Osteoblast (primary cell): ENCODE measurements at places on chromosomes 2 and 18. TPM values are rescaled to one million over a fixed set of nuclear protein-coding genes. Genes with fewer than 3 reads are reported as not detected.

DNA sequence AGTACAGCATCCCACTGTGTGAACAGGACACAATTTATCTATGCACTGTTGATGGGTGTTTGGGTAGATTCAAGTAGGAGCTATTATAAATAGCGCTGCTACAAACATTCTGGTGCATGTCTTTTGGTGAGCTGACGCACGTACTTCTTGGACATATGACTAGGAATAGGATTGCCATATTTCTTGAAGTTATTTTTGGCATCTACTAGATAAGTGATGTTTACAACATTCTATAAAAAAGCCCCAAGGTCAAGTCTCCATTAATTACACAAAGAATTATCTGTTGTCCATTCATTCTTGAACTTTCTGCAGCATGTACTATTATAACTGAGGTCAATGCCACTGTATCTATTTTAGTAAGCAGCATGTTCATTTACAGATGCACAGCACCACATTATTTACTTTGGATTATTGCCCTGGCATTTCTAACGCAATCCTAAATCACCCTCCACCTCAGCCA lies 225.5 kb upstream of the TMEM200C start:
- no peaks in the 10 kb centered on the region for H3K36me3 ChIP-seq
- DNase-seq, result no peak
- H3K27me3 ChIP-seq, result no peaks in the 10 kb centered on the region
- H3K4me3 ChIP-seq, result no peak overlapping the region
- no peak overlapping the region for H3K27ac ChIP-seq

DNA sequence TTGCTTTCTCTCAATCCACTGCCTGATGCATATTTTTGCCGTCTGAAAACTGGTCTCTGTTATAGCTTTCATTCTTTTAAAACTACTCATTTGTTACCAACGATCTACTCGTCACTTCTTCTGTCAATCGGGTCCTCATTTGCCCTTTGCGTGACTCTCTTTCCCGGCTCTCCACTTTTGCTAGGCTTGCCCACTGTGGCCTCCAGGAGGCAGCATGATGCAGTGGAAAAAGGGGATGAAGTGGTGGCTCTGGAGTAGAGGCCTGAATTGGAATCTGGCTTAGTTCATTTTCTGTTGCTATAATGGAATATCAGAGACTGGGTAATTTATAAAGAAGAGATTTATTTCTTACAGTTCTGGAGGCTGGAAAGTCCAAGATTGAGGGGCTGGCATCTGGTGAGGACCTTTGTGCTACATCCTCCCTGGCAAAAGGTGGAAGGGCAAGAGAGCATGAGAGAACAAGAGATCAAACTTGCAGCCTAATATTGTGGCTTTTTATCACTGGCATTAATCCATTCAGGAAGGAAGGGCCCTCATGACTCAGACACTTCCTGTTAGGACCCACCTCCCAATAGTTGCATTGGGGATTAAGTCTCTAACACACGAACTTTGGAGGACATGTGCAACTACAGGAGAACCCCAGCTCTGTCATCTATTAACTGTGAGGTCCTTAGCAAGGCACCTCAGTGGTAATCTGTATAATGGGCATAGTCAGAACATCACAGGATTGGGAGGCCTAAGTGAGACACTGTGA lies 15.4 kb downstream of the GDF7 start:
- H3K4me3 ChIP-seq, result no peak overlapping the region
- no peak overlapping the region for H3K27ac ChIP-seq

Gene MOGAT1
- not detected in 2 replicates for total RNA-seq

- DNase-seq, result no peak
- no peaks in the 10 kb centered on the region for H3K4me1 ChIP-seq
- H3K4me3 ChIP-seq, result no peak overlapping the region
Measured at GRCh38 chr2:82959727-82960126, 1499.4 kb downstream of the SUCLG1 start.

DNA sequence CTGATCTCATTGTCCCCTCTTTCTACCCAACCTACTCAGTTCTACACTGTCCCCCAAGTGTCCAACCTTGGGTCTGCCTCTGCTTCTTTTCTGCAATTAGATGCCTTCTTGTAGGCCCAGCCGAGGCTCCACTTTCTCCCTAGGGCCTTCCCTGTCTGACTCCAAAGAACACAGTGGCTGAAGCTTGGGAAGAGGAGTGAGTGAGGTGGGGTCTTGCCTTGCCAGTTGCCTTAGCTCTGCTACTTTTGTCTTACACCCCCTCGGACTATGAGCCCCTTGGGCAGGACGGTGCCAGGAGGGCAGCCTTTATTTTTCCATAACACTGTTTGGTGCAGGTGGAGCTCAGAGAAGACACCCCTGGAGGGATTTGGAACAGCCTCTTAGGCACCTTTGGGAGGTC lies 345.1 kb downstream of the CYP26B1 start:
- peaks cover 24% of the 10 kb centered on the region for H3K27me3 ChIP-seq
- no peak overlapping the region for H3K27ac ChIP-seq

DNA sequence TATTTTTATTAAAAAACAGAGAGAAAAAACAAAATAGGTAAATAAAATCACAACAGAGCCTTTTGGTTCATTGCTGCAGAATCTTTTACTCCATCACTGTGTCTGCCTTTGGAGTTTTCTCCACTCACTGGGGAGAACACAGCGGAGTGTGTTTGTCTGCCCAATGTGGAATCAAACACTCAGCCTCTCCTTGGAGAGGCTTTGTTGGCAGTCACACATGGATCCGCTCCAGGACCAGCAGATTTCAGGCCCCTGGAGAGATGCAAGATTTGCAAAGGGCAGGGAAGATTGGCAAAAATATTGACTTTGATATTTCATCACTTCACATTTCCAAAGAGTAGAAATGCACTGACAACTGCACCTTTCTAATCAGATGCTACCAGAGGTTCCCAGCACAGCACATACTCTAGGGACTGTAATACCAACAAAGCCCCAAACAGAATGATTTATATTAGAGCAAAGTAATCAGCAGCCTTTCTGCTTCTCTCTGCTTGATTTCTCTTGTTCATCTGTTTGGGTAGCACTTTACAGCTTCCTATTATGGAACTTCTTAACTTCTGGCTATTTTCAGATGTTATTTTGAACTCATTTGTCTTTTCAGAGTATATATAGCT lies 1898.8 kb upstream of the PIK3C3 start:
- H3K27me3 ChIP-seq, result no peaks in the 10 kb centered on the region
- H3K36me3 ChIP-seq, result no peaks in the 10 kb centered on the region
- no peaks in the 10 kb centered on the region for H3K4me1 ChIP-seq
- no peak for DNase-seq

DNA sequence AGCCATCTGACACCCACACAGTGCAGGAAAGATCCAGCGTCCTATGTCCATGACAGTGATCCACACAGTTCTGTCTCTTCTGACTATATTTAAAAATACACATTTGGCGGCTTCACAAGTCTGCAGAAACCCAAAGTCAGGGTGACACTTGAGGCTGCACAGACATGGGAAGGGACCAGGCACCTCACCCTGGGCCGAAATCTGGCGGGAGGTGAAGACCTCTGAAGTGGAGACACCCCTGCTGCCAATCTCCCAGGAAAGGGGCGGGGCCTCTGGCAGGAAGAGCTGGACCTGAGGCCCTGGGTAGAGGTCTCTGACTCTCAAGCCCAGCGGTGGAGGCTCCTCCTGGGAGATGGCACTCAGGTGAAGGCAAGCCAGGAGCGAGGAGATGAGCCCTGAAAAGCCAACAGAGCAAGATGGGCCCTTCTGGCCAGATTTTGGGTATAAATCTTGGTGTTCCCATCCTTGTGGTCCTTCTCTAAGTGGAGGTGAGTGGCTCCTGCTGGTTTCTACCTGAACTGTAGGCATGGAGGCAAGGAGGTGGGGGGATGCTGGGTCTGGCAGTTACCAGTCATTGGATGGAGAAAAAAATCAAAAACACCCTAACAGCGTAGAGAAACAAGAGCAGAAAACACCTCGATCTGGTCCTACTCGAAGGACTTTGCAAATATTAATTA lies 248.4 kb downstream of the HDAC4 start:
- peak; percentile 9 for DNase-seq
- H3K27me3 ChIP-seq, result no peaks in the 10 kb centered on the region
- no peak overlapping the region for H3K27ac ChIP-seq
- H3K36me3 ChIP-seq, result no peaks in the 10 kb centered on the region

DNA sequence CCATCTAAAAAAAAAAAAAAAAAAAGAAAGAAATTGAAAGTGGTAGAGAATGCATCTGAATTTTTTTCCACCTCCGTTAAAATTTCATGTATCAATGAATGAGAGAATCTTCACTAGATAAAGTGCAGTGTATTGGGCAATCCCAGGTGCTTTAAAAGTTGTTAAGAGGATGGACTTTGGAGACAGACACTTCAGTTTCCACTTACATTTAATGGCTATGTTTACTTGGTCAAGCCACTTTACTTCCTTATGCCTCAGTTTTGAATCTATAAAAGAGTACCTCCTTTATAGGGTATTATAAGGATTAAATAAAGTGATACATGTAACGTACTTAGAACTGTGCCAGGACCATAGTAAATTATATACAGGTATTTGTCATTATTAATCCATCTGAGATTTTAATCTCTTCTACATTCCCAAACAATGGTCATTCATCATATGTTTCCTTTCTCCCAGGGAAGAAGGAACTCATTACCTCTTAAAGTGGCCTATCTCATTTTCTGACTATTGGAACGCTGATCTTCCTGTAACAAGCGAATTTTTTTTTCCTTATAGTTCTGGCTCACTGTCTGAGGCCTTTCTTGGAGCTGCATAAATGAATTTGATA lies 29.1 kb upstream of the TANK start:
- no peaks in the 10 kb centered on the region for H3K27me3 ChIP-seq
- DNase-seq, result no peak
- H3K4me1 ChIP-seq, result peaks cover 12% of the 10 kb centered on the region
- H3K27ac ChIP-seq, result no peak overlapping the region
- H3K4me3 ChIP-seq, result no peak overlapping the region
- no peaks in the 10 kb centered on the region for H3K36me3 ChIP-seq

- DNase-seq, result no peak
- no peak overlapping the region for H3K4me3 ChIP-seq
- no peaks in the 10 kb centered on the region for H3K27me3 ChIP-seq
- H3K36me3 ChIP-seq, result no peaks in the 10 kb centered on the region
Measured at GRCh38 chr2:15813481-15814266, 126.7 kb upstream of the MYCN start.

GRCh38 chr2:11414372-11415124 lies 51.4 kb downstream of the E2F6 start:
- no peak for DNase-seq
- no peaks in the 10 kb centered on the region for H3K27me3 ChIP-seq
- peaks cover 21% of the 10 kb centered on the region for H3K4me1 ChIP-seq
- no peak overlapping the region for H3K4me3 ChIP-seq
- no peak overlapping the region for H3K27ac ChIP-seq
- no peaks in the 10 kb centered on the region for H3K36me3 ChIP-seq

GRCh38 chr2:60548845-60549237 lies 4.6 kb downstream of the BCL11A start:
- peak overlapping the region; percentile 86 for H3K4me3 ChIP-seq
- peaks cover 5% of the 10 kb centered on the region for H3K4me1 ChIP-seq
- peaks cover 43% of the 10 kb centered on the region for H3K27me3 ChIP-seq
- no peaks in the 10 kb centered on the region for H3K36me3 ChIP-seq
- DNase-seq, result no peak

- H3K27me3 ChIP-seq, result no peaks in the 10 kb centered on the region
- DNase-seq, result no peak
- H3K36me3 ChIP-seq, result no peaks in the 10 kb centered on the region
- H3K27ac ChIP-seq, result no peak overlapping the region
- no peak overlapping the region for H3K4me3 ChIP-seq
Measured at GRCh38 chr2:181411105-181411849, 45.9 kb upstream of the ITGA4 start.

Gene GYPC
- total RNA-seq, result 101 TPM in 2 replicates

DNA sequence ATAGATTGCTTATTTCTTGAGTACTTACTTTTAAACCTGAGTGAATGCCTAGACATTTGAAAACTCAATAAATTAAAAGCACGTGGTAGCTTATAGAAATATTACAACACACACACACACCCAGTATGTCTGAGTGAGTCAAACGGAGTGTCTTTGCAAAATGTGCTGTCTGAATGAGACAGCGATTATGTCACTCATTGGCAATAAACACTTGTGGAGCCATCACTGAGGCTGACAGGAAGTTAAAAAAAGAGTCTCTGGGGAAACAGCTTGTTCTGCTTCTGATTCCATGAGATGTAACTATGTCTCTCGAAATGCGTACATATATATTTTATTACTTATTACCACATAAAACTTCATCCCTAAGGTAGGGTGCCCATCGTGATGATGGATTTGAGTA lies 22.3 kb upstream of the VPS4B start:
- no peaks in the 10 kb centered on the region for H3K4me1 ChIP-seq
- H3K27ac ChIP-seq, result no peak overlapping the region
- no peak overlapping the region for H3K4me3 ChIP-seq
- peak; percentile 96 for DNase-seq
- no peaks in the 10 kb centered on the region for H3K27me3 ChIP-seq

DNA sequence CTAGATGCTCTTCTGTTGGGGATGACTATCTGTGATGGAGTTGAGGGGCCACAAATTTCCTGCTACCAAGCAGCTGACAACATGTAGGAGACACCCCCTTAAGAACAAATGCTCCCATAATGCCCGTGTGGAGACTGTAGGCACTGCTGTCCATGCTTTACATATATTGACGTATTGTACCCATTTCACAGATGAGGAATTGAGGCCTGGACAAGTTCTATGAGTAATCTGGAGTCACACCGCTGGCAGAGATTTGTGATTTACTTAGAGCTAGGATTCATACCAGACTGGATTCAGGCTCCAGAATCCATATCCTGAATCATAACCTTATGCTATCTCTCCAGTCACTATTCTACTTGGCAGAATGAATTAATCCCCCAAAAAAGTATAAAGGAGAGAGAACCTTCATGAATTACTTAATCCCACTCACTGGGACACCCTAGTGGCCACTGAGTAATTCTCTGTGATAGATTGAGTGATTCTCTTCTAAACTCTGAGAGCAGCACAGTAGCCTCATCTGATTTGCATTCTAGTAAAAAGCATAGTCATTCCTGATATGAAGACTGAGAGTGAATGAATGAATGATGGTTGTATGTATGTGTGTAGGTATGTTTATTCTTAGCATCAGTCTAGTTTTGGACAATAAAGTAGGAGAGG lies 460.7 kb upstream of the MEIS1 start:
- no peak overlapping the region for H3K27ac ChIP-seq
- no peak for DNase-seq
- no peaks in the 10 kb centered on the region for H3K36me3 ChIP-seq
- H3K4me3 ChIP-seq, result no peak overlapping the region
- no peaks in the 10 kb centered on the region for H3K4me1 ChIP-seq

Gene EGR4
- not detected in 2 replicates for total RNA-seq

DNA sequence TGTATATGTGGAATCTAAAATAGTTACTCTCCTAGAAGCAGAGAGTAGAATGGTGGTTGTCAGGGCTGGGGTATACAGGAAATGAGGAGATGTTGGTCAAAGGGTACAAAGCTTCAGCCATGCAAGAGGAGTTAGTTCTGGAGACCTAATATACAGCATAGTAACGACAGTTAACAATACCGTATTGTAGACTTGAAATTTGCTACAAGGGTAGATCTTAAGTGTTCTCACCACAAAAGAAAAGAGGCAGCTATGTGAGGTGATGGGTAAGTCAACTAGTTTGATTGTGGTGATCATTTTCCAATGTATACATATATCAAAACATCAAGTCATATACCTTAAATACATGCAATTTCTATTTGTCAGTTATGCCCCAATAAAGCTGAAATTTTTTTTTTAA lies 98.2 kb upstream of the CYP1B1 start:
- H3K27ac ChIP-seq, result peak overlapping the region; percentile 85
- H3K36me3 ChIP-seq, result no peaks in the 10 kb centered on the region
- no peak for DNase-seq
- H3K27me3 ChIP-seq, result no peaks in the 10 kb centered on the region
- no peak overlapping the region for H3K4me3 ChIP-seq
